ENCODE measurements at places on chromosomes 1 and 21. TPM values are rescaled to one million over a fixed set of nuclear protein-coding genes. Genes with fewer than 3 reads are reported as not detected.

The MORN1 gene
- total RNA-seq, result 5.6 TPM

The NOS1AP gene
- 0.43 TPM for total RNA-seq

The SPATA1 gene
- total RNA-seq, result 0.88 TPM

The CD52 gene
- total RNA-seq, result not detected

The UTS2 gene
- total RNA-seq, result not detected

The IKBKE gene
- 7.4 TPM for total RNA-seq

The CHIA gene
- not detected for total RNA-seq

The ATP8B2 gene
- total RNA-seq, result 38.9 TPM

The CACNA1S gene
- total RNA-seq, result not detected

The SPRR2F gene
- not detected for total RNA-seq

The NKAIN1 gene
- total RNA-seq, result 0.98 TPM

The OR10J1 gene
- total RNA-seq, result not detected

The TRABD2B gene
- total RNA-seq, result 0.30 TPM

The RHBDL2 gene
- total RNA-seq, result 2.2 TPM

The HP1BP3 gene
- total RNA-seq, result 114 TPM

The NRIP1 gene
- 23.8 TPM for total RNA-seq

The KRTAP11-1 gene
- not detected for total RNA-seq

The ADAMTSL4 gene
- 3.0 TPM for total RNA-seq

The SLC5A3 gene
- total RNA-seq, result 4.8 TPM

The PDC gene
- not detected for total RNA-seq

The LORICRIN gene
- total RNA-seq, result not detected

The CFHR2 gene
- not detected for total RNA-seq

The ANGPTL1 gene
- not detected for total RNA-seq

All from A549 treated with CpdA at 1 μM for 4 hours (cell line).